ENCODE measurements at places on chromosomes 6 and 20. TPM values are rescaled to one million over a fixed set of nuclear protein-coding genes. Genes with fewer than 3 reads are reported as not detected.

- DNase-seq, result no peak
Observed at GRCh38 chr20:45034436-45034835, 66.5 kb downstream of the KCNS1 start.

DNA sequence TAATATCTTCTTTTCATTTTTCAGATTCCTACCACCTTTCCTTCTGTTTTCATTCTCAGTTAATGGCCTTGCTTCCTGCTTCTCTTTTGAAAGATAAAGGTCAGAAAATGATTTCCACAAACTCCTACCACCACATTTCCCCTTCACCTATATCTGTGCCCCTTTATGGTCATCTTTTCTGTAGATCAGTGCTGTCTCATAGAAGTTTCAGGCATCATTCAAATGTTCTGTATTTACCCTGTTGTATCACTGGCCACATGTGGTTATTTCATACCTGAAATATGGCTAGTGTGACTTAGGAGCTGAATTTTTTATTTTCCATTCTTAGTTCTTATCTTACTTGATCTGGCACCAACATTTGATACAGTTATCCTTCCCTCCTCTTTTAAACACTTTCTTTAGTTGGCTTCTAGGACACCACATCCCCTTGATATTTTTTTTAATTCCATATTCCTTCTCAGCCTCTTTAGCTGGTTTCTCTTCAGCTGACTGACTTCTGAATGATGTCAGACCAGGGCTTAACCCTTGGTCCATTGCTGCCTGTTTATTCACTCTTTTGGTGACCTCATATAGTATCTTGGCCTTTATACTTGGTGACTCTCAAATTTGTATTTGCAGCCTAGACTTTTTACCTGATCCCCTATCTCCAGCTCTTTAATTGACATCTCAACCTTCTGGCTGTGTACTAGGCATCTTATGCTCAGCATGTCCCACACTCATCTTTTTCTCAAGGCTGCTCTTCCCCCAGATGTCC, 81.0 kb downstream of the ATRN start:
- DNase-seq, result no peak

DNA sequence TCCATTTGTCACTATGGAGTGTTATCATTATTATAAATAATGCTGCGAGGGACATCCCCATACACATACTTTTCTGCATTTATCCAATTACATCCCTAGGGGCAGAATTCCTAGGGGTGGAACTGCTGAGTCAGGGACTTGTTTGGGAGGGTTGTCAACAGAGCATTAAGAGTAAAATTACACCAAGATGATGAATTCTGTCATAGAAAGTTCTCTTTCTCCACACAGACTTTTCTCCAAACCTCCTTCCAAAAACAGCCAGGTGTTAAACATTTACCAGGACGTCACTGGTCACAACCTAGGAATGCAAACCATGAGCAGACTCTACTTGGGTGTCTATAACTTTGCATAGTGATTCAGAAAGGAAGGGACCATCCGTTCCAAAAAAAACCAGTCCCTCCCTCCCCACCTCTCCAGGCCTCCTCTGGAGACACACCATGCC, 95.5 kb downstream of the PRND start:
- DNase-seq, result no peak

DNA sequence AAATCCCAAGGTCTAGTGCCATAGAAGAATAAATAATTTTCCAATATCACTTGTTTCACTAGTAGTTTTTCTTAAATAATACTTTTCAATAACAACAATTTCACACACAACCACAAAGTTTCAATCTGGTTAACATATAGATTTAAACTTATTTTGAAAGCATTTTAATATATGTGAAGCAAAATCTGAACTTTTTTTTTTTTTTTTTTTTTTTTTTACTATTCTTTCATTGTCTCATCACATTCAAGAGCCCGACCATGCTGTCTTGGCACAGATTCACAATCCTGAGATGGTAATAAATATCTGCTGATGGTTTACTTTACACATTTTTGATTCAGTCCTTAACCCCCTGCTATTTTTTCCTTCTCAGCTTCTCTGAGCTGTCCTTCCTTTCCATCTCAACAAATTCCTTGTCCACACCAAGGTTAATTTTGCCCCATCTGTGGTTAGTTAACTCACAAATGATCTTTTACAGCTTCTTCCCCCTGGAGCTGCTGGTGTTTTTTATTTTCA, 262.8 kb downstream of the TMEM242 start:
- no peak for DNase-seq

- DNase-seq, result no peak
Observed at GRCh38 chr20:11267762-11268335, 594.0 kb upstream of the JAG1 start.

DNA sequence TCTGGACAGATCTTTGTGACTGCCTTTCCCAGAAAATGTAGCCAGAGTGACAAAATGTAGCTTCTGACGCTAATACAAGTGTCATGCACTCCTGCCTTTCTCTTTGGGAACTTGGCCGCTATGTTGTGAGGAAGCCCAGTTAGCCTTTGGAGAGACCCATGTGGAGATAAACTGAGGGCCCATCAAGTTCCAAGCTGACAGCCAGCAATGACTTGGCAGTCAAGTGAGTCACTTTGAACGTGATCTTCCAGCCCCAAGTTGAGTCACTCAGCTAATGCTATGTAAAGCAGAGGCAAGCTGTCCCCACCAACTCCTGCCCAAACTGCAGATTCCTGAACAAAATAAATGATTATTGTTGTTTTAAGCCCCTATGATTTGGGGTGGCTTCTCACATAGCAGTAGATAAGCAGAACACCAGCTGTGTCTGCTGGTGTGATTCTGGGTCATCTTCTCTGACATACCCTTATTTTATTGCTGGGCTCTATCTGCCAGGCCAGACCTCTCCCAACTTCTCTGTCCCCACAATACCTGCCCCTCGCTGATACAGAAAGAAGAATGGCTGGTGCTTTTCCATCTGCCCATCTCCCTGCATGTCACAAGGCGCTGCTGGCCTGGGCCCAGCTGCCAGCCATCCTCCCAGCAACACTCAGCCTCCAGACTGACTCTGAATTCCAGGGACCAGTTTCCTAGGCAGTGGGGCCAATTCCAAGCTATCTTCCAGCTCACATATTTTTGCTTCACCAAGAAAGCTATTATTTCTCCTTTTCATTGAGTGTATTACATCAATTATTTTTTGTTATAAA, 274.8 kb downstream of the LRFN2 start:
- no peak for DNase-seq

DNA sequence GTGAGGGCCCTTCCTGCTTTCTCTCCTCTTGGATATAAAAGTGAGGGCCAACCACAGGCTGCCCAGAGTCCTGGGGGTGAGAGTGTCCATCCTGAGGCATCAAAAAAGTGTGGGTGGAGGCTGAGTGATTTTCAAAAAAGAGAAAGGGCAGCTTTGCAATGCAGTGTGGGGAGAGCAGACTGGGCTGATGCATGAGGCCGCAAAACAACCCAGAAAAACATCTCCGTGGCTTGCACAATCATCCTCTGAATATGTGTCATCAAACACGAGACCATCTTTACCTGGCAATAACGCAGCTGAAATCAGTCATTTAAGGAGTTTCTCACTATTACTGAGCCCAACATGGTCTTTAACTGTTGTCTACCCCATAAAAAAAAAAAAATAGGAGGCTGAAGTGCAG, 191.2 kb upstream of the SOX4 start:
- DNase-seq, result no peak

GRCh38 chr6:118198746-118199145, 291.7 kb downstream of the SLC35F1 start:
- no peak for DNase-seq

- no peak for DNase-seq
Observed at GRCh38 chr20:437787-438486, 24.4 kb downstream of the TBC1D20 start.

GRCh38 chr20:59884494-59884893, 48.9 kb downstream of the SYCP2 start:
- DNase-seq, result no peak

GRCh38 chr20:39829661-39830060, 859.4 kb downstream of the MAFB start:
- no peak for DNase-seq

- DNase-seq, result no peak
Observed at GRCh38 chr6:140789466-140789865, 1343.3 kb upstream of the GJE1 start.

- DNase-seq, result no peak
Observed at GRCh38 chr6:10569392-10570127, 48.4 kb downstream of the GCNT2 start.

DNA sequence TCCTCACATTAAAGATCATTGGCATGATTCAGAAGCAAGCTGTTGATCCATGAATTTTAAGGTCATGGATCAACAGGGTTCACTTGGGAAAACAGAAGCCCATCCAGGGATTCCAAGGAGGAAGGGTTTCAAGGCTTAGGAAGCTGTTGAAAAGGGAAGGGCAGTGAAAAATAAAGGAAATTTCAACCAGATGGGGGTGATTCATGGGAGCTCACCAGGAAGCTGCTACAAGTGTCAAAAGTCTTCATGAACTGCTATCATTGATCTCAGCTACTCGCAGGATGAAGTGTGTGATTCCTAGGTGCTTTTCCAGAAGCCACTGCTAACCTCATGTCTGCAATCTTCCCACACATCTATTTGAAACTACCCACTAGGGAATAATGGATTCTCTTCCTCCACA, 26.2 kb downstream of the ADTRP start:
- DNase-seq, result no peak

DNA sequence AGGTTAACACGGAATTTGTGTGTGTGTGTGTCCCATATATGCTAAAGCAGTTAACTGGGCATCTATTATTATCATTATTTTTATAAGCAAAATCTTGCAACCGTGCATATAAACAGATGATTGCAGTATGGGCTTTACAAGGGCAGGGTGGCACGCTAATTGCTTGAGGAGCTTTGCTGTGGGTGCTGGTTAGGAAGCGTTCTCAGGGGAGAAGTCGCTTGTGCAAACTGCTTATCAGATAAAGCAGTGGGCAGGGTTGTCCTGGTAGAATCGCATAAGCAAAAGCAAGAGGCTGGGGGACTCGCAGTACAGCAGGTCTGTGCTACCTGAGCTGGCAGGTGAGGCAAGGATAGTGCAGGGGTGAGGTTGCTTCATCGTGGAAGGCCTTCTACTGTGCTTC, 9.7 kb upstream of the CCN6 start:
- no peak for DNase-seq

- DNase-seq, result no peak
Observed at GRCh38 chr6:131917318-131917717, 33.9 kb downstream of the CCN2 start.

The PAK5 gene
- total RNA-seq, result not detected

The HSPA12B gene
- total RNA-seq, result 0.21 TPM

The TEAD3 gene
- 10.7 TPM for total RNA-seq

The CCND3 gene
- total RNA-seq, result 36.8 TPM

The LAMA2 gene
- total RNA-seq, result 0.28 TPM

The TAGAP gene
- 0.13 TPM for total RNA-seq

The RHAG gene
- 0.23 TPM for total RNA-seq

The SLC25A27 gene
- 0.77 TPM for total RNA-seq

The SMLR1 gene
- 0.08 TPM for total RNA-seq

The DAAM2 gene
- total RNA-seq, result not detected

The DDO gene
- total RNA-seq, result 0.39 TPM

The OPRL1 gene
- total RNA-seq, result 3.9 TPM
